ENCODE measurements at places on chromosomes 2 and 18.

DNA sequence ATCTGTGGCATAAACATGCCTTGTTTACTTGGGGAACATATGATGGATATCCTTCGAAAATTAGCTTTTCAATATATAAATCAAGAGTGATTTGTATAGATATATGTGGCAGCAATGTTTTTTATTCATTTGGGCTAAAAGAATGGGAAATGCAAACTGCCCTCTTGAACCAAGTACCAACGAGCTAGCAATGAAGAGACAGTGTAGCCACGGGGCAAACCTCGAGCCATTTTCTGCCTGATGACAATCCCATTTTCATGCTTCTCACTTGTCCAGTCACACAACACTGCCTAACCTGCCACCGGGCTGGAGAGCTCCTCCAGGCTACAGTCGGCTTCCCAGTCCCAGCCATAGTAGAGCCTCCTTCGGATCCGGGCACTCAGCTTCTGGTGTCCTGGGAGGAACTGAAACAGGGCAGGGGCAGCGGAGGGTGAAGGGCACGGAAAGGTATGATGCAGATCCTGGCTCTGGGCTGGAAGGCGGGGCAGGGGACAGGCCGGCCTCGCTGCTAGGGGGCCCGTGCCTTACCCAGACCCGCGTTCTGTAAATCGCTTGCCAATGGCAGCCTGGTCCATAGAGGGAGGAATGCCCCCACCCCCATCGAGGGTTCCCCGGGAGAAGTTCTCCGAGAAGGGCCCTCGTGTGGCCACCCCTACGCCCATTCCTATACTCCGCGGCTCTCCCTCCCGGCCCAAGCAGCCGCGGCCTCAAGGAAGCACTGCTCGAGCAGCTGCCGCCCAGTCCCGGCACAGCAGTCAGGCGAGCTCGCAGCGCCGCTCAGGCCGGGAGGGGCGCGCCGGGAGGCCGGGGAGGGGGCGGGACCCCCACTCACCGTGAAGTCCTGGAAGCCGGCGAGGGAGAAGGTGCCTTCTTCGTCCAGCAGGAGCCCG is 552 bp downstream of the CNPPD1 start:
- no peak for DNase-seq

DNA sequence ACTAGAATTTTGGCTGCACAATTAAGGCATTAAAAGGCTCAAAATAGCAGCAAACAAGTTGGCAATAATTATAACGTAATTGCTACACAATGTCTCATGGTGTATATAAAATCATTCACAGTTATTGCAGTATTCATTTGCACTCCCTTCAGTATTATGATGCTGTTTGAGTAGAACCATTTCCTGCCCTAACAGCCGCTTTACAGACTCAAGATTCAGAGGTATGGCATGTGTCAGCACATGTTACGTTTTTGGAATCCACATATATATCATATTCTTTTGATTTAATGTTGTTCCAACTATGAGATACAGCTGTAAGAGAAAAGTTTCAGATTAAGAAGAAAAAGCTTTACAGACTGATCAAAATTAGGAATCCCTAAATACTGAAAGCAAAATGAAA is 56.3 kb upstream of the NCKAP5 start:
- no peak for DNase-seq

GRCh38 chr18:63590966-63591695 is 4.0 kb downstream of the SERPINB13 start:
- no peak for DNase-seq

- no peak for DNase-seq
These were observed 11.3 kb downstream of the MITD1 start for GRCh38 chr2:99169534-99169933.

DNA sequence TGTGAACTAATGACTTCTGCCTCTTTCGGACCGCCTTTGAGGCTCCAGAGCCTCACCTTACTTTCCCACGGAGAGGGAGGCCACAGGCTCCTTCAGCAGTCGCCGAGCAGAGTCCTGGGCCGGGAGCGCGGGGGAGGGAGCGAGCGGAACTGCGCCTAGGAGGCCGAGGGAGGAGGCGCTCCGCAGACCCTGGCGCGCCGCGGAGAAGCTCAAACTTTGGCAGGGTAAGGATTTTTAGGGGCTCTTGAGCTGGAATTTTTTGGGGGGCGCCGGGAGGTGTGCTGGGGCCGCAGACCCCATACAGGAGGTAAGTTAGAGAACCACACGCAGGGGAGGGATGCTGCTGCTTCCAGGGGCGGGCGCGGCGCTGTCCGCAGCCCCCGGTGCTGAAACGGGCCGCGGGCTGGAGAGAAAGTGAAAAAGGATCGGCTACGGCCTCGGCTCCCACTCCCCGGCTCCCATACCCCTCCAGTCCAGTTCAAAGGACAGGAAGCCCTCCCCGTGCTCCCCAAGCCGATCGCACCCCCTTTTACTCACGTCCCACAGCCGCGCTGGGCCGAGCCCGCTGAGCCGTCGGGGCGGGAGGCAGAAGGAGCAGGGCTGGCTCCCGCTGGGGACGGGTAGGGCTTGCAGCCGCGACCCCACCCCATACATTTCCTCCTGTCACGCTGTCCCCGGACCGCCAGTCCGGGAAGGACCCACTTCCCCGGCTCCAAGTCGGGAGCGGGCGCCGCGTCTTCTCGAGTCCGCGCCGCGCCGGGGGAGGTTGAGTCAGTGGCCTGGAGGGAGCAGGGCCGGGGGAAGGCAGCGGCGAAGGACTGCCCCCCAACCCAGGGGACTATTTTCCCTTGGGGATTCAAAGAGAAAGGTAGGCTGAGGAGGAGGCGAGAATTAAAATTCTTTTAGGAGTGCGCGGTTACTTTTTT is at the start of gene CNGA3:
CNGA3 (plus strand) TSS at position 146 of the 926 bp plus-strand sequence. CDS start 23,520 bp downstream, outside the sequence.
- DNase-seq: no peak

DNA sequence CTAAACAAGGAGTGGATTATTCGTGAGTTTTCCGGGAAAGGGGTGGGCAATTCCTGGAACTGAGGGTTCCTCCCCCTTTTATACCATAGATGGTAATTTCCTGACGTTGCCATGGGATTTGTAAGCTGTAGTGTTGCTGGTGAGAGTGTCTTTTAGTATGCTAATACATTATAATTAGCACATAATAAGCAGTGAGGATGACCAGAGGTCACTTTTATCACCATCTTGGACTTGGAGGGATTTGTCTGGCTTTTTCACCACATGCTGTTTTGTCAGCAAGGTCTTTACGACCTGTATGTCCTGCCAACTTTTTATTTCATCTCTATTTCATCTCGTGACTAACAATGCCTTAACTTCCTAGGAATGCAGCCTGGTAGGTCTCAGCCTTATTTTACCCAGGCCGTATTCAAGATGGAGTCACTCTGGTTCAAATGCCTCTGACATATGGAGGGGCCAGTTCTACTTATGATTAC is 124.8 kb upstream of the B3GNT2 start:
- DNase-seq: no peak

- DNase-seq: no peak
These were observed 117.3 kb upstream of the VWC2L start for GRCh38 chr2:214293593-214293992.

DNA sequence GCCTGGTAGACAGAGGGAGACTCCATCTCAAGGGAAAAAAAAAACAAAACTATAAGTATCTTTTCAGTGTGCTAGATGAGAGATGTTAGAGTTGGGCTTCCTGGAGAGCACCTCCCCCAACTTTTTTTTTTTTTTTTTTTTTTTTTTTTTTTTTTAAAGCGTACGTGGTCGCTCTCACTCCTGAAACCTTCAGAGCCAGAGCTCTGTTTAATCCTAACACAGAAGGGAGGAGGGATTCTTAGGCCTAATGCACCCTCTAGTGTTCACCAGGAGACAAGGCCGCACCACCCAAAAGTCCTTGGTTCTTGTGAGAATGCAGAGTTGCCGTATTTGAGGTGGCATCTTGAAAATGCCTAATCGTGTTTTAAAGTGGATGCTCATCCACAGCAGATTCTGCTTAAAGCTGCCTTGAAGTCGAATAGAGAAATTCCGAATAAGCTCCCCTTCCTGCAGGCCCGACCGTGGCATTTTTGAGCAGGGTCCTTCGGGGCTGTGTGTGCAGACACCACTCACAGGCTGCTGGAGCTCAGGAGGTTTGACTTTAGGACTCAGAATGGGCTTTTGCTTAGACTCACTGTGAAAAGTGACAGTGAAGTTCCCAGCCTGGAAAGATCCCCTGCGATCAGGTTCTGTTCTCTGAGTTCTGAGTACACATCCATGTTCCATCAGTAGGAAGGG is 252.6 kb downstream of the AGAP1 start:
- DNase-seq: peak; percentile 86

DNA sequence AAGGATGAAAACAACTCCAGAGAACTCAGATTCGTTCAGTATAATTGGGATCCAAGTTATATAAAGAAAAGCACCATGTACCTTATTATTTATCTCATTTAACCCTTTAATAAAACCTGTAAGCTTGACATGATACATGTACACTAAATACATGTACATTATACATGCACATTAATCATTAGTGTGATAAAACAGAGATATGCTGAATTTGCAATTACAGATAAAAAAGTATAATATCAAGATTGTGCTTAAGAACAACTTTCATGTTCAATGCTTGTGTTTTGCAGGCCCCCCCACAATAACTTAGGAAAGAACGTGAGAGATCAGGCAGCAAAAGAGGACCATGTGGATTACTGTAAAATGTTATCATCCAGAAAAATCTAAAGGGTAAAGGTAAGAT is 385.4 kb upstream of the GYPC start:
- no peak for DNase-seq

DNA sequence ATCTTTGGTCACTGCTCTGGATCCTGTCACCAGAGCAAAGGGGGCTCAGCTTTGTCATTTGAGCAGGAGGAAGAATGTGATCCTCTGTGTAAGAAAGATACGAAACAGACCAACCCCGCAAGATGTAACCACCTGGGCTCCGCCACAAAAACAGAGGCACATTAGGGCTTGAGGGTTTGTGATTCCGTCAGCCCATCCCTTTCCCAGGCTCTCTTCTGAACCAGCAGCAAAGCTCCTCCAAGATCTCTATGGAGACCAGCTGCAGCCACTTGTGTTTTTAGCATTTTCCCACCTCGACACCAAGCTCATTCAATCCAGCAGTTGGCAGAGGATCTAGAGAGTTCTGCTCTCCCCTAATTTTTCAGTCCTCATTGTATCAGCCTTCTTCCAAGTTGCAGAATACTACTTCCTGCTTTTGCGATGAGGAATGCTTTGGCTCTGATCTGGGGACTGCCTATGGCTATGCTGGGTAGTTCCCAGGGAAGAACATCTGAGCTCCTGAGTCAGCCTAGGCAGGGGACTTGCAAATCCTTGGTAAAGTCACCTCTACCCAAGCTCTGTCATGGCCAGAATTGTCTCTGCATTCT is 139.6 kb upstream of the RAB12 start:
- peak; percentile 71 for DNase-seq

GRCh38 chr2:176331646-176332045 is 62.4 kb downstream of the MTX2 start:
- DNase-seq: no peak

GRCh38 chr2:184481865-184482264 is 116.5 kb upstream of the ZNF804A start:
- no peak for DNase-seq

- no peak for DNase-seq
These were observed 16.4 kb upstream of the NMS start for GRCh38 chr2:100453853-100454252.

DNA sequence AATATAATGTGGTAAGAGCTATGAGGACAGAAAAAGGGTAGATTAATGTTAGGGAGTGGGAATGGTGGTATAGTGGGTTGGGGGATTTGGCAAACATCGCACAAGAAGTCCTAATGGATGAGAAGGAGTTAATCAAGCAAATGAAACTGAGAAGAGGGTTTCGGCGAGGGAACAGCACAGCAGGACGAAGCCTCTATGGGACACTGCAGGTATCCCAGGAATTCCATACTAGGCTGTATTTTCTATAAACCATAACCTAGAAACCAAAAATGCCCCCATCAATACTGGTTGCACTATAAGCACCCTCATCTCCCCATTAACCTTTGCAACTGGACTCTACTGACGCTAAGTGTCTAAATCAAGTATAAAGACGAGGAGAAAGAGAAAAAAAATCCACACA is 10.3 kb downstream of the WDFY1 start:
- no peak for DNase-seq

- DNase-seq: no peak
These were observed 228.0 kb downstream of the CYP26B1 start for GRCh38 chr2:71919708-71920107.

GRCh38 chr18:71327850-71328249 is 1039.0 kb downstream of the SOCS6 start:
- no peak for DNase-seq

DNA sequence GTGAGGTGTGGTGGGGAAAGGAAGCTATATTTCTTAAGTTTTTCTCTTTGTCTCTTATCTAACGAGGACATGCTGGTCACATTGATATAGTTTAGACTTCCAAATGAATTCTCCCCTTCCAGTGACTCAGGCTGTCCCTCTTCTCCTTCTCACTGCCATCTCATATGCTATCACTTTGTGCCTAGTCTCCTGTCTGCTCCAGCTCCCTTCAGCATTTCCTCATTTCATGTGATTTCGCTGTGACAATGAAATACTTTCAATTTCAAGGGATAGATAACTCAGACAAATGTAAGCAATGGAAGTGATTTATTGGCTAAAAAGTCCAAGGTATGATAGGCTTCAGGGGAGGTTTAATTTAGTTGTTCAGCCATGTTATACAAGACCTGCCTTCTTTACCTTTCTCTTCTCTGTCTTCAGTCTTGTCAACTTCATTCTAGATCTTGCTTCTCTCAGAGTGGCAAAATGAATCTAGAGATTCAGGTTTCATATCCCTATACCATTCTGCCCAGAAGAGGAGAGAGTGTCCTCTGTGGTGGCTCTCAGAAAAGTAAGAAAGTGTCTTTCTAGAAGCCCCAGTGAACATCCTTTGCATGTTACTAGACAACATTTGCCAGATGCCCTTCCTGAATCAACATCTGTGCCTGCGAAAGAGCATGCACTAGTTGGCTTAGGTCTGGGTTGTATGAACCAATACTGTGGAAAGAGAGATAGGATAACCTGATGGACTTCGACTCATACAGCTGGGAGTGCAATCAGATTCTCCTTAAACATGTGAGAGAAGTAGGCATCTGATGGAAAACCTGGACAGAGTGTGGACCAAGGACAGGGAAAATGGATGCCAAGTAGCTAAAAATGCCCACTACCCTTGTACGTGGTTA is 29.9 kb upstream of the GPR155 start:
- no peak for DNase-seq

GRCh38 chr2:240685771-240686371 is 3.2 kb upstream of the AQP12B start:
- DNase-seq: no peak

GRCh38 chr2:64492821-64493220 is 31.3 kb upstream of the AFTPH start:
- no peak for DNase-seq

GRCh38 chr2:105522645-105523044 is 123.8 kb upstream of the FHL2 start:
- no peak for DNase-seq

GRCh38 chr18:22838639-22839277 is 94.4 kb upstream of the RBBP8 start:
- DNase-seq: no peak

GRCh38 chr2:43144263-43144662 is 82.1 kb downstream of the ZFP36L2 start:
- DNase-seq: no peak

Data from astrocyte of the cerebellum (primary cell).